ENCODE measurements at places on chromosomes 5 and 9.
A peak's percentile ranks its signal among the peaks of the same experiment; 100 is the strongest.

- DNase-seq = no peak
- H3K4me3 ChIP-seq = no peak overlapping the region
- no peaks in the 10 kb centered on the region for H3K27me3 ChIP-seq
- no peaks in the 10 kb centered on the region for H3K4me1 ChIP-seq
These were observed 660.7 kb upstream of the ADAMTS16 start for GRCh38 chr5:4479426-4479825.

DNA sequence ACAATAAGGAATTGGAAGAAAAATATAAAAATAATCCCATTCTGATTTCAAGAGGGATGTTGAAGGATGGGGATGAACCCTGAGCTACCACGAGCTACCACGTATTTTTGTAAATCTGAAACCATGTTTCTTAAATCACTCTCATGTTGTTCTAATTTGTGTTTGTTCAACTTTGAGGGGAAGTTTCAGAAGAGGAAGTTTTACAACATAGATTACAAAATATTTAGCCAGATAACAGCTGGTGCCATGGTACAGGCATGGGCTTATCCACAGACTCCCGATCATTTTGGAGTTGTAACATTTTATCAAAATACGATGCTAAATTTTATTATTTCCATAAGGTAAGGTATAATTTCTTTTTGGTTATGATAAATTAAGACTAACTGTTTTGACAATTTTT is 15.2 kb downstream of the CCDC125 start:
- H3K36me3 ChIP-seq = peaks cover 21% of the 10 kb centered on the region
- no peaks in the 10 kb centered on the region for H3K27me3 ChIP-seq
- no peak overlapping the region for H3K27ac ChIP-seq
- no peaks in the 10 kb centered on the region for H3K4me1 ChIP-seq
- no peak overlapping the region for H3K4me3 ChIP-seq

- no peak overlapping the region for H3K27ac ChIP-seq
- no peaks in the 10 kb centered on the region for H3K27me3 ChIP-seq
- H3K4me3 ChIP-seq = no peak overlapping the region
- DNase-seq = no peak
These were observed 42.6 kb upstream of the GFPT2 start for GRCh38 chr5:180395540-180396274.

DNA sequence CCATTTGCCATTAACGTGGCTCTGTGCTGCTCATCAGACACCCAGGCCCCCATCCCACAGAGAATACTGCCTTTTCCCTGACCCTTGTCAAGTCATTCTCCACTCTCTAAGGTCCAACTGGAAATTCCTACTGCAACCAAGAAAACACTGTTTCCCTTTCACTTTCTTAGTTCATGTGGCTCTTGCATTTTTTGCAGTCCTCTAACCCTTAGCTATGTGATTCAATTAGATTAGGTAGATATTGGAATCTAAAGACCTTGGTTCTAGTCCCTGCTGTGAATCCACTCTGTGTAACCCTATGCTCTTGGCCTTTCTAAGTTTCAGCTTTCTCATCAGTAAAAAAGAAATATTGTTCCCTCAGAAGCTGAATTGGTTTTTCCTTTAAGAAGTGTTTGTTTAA is 649.4 kb downstream of the CCDC171 start:
- no peaks in the 10 kb centered on the region for H3K4me1 ChIP-seq
- DNase-seq = no peak
- no peaks in the 10 kb centered on the region for H3K36me3 ChIP-seq
- no peak overlapping the region for H3K27ac ChIP-seq

DNA sequence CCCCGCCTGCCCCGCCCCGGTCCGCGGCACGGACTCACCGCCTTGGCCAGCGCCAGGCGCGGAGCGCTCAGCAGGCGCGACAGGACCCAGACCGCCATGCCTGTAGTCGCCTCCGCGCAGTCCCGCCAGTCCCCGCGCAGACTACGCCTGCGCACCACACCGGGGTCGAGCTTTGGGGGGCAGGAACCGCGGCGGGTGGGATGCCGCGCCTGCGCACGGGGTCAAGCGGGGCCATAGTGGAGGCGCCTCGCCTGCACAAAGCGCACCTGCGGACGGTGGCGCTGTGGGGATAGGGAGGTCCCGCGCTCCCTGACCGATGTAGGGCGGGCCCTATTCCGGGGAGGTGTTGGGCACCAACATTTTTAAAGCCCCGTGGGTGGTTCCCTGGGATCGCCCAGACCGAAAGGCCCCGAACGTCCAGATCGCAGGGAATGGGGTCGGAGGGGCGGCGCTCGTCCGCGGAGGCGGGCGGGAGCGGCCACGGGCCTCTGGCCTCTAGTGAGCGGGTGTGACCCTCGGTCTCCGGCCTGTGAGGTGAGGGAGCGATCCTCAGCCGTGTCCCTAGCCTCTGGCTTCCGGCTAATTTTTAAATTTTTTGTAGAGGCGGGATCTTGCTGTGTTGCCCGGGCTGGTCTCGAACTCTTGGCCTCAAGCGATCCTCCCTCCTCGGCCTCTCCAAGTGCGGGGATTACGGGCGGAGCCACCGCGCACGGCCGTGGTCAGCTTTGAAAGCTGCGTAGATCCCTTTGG is 70.8 kb upstream of the LPCAT1 start:
- peak; percentile 55 for DNase-seq
- peaks cover 4% of the 10 kb centered on the region for H3K27me3 ChIP-seq
- H3K4me3 ChIP-seq = peak overlapping the region; percentile 67

DNA sequence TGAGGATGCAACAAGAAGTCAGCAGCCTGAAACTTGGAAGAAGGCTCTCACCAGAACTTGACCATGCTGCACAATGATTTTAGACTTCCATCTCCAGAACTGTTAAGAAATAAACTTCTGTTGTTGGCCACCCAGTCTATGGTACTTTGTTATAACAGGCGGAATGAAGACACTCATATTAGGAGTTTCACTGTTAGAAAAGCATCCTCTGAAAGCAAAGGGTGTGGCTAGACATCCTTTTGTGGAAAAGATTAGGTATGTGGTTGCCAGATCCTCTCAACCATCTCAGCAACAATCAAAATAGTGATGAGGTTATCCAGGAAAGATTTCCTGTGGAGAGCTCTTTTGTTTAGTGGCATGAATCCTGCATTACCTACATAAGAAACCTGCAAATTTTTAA is 20.7 kb downstream of the ITGA2 start:
- peaks cover 84% of the 10 kb centered on the region for H3K4me1 ChIP-seq
- peak overlapping the region; percentile 72 for H3K27ac ChIP-seq
- peaks cover 23% of the 10 kb centered on the region for H3K27me3 ChIP-seq
- no peak overlapping the region for H3K4me3 ChIP-seq
- peaks cover 51% of the 10 kb centered on the region for H3K36me3 ChIP-seq

GRCh38 chr9:79984429-79985067 is 412.8 kb downstream of the TLE4 start:
- H3K4me1 ChIP-seq = no peaks in the 10 kb centered on the region
- no peak for DNase-seq

GRCh38 chr9:116929621-116930020 is 242.5 kb downstream of the TRIM32 start:
- no peak overlapping the region for H3K4me3 ChIP-seq
- DNase-seq = no peak
- no peaks in the 10 kb centered on the region for H3K36me3 ChIP-seq
- H3K4me1 ChIP-seq = no peaks in the 10 kb centered on the region
- H3K27ac ChIP-seq = no peak overlapping the region

GRCh38 chr9:82597241-82598203 is 465.4 kb downstream of the RASEF start:
- H3K27me3 ChIP-seq = no peaks in the 10 kb centered on the region
- no peaks in the 10 kb centered on the region for H3K36me3 ChIP-seq
- DNase-seq = no peak

- H3K4me1 ChIP-seq = no peaks in the 10 kb centered on the region
- H3K27ac ChIP-seq = no peak overlapping the region
- DNase-seq = no peak
These were observed 188.8 kb downstream of the COMMD10 start for GRCh38 chr5:116273448-116274242.

GRCh38 chr9:77879437-77879943 is 152.1 kb downstream of the GNAQ start:
- no peak overlapping the region for H3K4me3 ChIP-seq
- H3K27ac ChIP-seq = no peak overlapping the region
- peaks cover 5% of the 10 kb centered on the region for H3K36me3 ChIP-seq
- H3K4me1 ChIP-seq = peaks cover 19% of the 10 kb centered on the region
- no peak for DNase-seq
- H3K27me3 ChIP-seq = no peaks in the 10 kb centered on the region

DNA sequence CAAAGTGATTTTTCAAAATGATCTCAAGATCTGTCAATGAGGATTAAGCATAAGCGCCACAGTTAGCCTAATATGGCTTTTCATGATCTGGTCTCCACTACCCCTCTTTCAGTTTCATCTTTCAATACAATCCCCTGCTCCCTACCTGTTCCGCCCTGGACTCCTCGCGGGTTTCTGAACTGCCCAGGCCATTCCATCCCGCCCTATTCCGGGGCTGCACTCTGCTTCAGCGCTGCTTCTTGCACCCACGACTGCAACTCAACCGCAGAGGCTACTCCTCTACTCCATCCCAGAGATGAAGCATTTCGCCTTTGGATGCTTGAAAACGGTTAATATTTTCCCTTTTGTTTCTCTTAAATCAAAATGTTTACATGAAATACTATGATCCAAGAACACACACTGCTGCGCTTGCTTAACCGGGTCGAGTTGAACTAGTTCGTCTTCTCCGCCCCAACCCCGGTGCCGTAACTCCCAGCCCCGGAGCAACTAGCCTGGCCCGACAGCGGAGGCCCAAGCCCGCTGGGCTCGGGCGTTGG is 716 bp upstream of the OTULIN start:
- peak overlapping the region; percentile 86 for H3K4me3 ChIP-seq
- no peak for DNase-seq
- peaks cover 66% of the 10 kb centered on the region for H3K4me1 ChIP-seq
- H3K27me3 ChIP-seq = no peaks in the 10 kb centered on the region

DNA sequence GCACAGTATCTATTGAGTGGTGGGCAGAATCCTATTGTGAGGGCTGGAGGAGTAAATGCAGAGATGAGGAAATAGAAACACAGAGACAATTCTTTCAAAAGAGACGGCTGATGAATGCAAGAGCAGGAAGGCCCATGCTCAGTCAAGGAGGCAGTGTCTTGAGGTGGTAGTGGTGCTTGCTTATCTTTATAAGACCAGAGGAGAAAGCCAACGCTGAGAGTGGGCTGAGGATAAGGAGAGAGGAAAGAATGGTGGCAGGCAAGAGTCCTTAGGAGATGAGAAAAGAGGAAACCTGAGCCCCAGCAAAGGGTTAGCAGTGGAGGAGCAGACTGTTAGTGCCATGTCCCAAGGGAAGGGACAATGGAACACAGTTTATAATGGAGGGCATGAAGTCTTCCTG is 86.0 kb downstream of the SNCAIP start:
- no peaks in the 10 kb centered on the region for H3K36me3 ChIP-seq
- H3K27ac ChIP-seq = no peak overlapping the region
- no peak overlapping the region for H3K4me3 ChIP-seq
- no peak for DNase-seq

DNA sequence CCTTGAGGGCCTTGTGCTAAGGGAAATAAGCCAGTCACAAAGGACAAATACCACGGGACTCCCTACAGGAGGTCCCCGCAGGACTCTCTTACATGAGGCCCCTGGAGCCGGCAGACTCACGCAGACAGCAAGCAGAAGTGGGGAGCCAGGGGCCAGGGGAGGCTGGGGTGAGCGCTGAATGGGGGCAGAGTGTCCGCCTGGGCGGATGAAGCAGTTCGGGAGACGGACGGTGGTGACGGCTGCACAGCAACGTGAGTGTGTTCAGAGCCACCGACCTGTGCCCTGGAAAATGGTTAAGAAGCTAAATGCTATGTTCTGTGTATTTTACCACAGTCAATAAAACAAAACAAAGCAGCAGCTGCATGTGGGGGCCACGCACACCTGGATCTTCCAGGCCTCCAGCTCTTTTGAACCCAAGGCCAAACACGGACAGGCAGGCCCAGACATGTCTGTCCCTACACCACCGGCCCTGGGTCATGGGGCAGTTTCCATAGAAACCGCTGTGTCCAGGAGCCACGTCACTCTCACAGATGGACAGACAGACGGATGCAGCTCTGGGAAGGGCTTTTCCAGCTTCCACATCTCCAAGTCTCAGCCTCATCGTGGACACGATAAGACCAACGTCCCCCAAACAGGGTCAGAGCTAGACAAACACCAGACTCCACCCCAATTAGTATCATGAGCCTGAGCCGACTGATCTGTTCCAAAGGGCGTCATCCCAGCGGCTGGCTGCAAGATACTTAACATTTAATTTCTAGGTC is 103.9 kb downstream of the VAV2 start:
- H3K4me1 ChIP-seq = no peaks in the 10 kb centered on the region
- H3K27ac ChIP-seq = no peak overlapping the region
- no peak for DNase-seq
- H3K27me3 ChIP-seq = no peaks in the 10 kb centered on the region
- H3K4me3 ChIP-seq = no peak overlapping the region

- H3K36me3 ChIP-seq = peaks cover 44% of the 10 kb centered on the region
- peak overlapping the region; percentile 68 for H3K27ac ChIP-seq
- H3K27me3 ChIP-seq = no peaks in the 10 kb centered on the region
- no peak overlapping the region for H3K4me3 ChIP-seq
- peak; percentile 39 for DNase-seq
- peaks cover 22% of the 10 kb centered on the region for H3K4me1 ChIP-seq
These were observed 21.3 kb downstream of the CCDC69 start for GRCh38 chr5:151202381-151203139.

- no peak overlapping the region for H3K4me3 ChIP-seq
- H3K36me3 ChIP-seq = no peaks in the 10 kb centered on the region
- H3K27ac ChIP-seq = no peak overlapping the region
- no peaks in the 10 kb centered on the region for H3K4me1 ChIP-seq
These were observed 819.4 kb downstream of the SEMA5A start for GRCh38 chr5:8726383-8727036.

GRCh38 chr9:99230206-99230605 is 8.1 kb downstream of the SEC61B start:
- DNase-seq = no peak
- peaks cover 55% of the 10 kb centered on the region for H3K36me3 ChIP-seq
- no peak overlapping the region for H3K4me3 ChIP-seq
- no peaks in the 10 kb centered on the region for H3K27me3 ChIP-seq

DNA sequence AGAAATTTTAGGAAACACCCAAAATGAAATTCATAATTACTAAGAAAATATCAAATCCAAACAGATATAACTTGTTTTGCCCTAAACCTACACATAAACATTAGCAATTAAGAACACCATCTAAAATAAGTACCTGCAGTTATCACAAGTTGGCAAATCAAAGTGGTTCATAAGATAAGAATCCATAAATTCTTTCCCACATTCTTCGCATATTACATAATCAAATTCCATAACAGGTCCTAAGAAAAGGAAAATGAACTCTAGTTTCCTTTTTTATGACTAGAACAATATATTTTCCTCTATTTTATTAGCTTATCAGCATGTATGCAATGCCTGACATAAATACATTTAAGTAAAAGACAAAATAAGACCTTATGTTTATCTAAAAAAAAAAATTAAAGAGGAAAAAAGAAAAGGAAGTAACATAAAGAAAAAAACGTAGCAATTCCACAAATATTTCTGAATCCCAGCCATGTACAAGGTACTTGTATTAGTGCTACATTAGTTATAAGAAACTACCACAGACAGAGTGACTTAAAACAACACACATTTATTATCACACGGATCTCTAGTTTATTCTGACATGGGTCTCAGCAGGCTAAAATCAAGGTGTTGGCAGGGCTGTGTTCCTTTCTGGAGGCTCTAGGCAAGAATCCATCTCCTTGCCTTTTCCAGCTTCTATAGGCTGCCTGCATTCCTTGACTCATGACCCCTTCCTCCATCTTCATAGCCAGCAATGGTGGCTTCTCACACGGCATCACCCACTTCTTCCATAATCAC is 7.5 kb downstream of the XPA start:
- H3K36me3 ChIP-seq = peaks cover 43% of the 10 kb centered on the region
- H3K27me3 ChIP-seq = no peaks in the 10 kb centered on the region
- no peak overlapping the region for H3K27ac ChIP-seq
- H3K4me3 ChIP-seq = no peak overlapping the region
- peaks cover 11% of the 10 kb centered on the region for H3K4me1 ChIP-seq
